ENCODE measurements at places on chromosomes 6 and 20.

DNA sequence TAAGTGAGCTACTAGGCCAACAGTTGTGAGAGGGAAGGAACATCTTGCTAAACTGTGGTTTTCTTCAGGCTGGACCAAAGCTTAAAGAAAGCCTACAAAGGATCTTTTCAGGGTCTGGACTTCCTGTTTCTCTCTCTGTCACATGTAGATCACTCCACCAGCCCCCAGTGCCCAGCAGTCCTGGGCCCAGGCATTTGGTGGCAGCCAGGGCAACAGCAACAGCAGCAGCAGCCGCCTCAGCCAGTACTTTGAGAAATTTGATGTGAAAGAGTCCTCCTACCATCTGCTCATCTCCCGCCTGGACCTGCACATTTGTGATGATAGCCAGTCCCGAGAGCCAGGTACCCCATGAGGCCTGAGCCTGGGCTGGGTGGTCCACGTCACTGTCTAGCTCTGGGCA, 44.1 kb downstream of the BLTP3A start:
- DNase-seq = no peak

DNA sequence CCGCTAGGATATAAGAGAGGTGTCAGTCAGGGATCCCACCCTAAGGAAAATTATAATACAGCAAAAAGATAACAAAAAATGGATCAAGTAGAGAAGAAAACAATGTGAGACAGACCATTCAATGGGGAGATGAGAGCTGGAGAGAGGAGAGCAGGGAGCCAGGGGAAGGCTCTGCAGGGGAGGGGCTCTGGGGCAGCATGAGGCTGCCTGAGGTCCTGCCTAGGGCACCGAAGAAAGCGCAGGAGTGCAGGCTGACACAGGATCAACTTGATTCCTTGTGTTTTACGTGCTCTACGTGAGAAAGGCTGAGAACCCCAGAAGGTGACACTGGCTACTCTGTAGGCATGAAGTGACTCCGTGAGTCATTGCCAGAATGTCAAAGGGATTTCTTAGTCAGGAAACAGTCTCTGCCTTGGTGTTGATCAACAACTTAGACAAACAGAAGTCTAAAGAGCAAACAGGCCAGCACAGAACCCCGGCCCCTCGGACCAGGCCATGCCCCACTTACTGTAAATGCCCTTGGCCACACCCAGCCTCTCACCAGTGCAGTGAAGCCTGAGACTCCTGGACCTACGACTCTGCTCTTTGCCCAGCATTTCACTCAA, 290.1 kb upstream of the PRDM1 start:
- no peak for DNase-seq

DNA sequence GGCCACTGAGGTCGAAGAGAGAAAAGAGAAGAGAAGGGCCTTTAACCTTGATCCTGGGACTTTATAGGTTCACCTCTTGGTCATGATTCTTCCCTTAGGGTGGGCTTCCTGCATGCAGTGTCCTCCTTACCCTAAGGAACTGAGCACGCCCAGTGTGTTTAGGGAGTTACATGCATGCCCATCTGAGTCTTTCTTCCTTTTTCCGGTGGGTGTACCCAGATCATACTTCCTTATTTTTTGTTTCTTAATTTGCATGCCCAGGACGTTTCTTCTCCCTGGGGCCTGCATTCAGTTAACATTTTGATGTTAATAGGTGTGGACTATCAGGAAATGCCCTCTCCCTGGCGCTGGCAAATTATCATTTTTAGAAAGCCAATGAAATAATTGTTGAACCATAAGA, 91.5 kb downstream of the HTR1B start:
- DNase-seq = no peak

DNA sequence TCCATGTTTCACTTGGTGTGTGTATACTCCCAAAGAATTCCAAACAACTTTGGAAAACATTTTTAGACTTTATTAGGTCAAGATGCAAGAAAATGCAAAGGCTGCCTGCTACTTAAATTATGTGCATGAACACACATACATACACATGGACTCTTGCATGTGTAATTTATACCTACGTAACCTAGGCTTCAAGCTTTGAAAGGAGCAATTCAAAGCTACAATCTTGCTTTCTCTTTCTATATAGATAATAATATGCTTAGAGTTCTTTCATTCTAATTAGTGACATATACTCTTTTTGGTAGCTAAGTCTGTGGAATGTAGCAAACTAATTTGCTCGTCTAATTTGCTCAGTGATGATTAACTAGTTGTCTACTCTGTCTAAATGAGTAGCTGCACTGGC, 146.5 kb downstream of the EPHA7 start:
- no peak for DNase-seq

DNA sequence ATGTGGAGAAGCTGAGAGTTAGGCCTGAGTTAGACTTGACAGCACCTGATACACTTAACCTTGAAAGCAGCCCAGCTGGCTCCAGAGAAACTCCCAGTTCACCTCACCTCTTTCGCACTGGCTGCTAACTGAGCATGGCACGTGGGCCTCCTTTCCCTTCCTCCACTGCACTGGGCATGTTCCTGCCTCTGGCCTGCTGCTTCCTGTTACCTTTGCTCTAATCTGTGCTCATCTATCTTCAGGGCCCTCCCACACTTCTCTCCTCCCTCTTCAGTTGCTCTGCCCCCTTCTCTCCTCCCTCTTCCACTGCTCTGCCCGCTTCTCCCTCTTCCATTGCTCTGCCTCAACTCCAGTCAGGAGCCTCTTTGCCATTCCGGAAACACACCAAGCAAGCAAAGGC, 13.7 kb upstream of the UBE2V1 start:
- no peak for DNase-seq

DNA sequence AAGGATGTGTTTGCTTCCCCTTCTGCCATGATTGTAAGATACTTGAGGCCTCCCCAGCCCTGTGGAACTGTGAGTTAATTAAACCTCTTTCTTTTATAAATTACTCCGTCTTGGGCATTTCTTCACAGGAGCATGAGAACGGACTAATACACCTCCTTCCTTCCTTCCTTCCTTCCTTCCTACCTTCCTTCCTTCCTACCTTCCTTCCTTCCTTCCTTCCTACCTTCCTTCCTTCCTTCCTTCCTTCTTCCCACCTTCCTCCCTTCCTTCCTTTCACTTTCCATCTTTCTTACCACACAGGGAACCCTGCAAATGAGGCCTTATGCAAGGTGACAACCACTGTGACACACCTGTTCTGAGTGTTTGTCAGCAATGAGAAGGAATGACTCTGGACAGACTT, 141.3 kb upstream of the EXOC2 start:
- DNase-seq = no peak

- DNase-seq = no peak
Observed at GRCh38 chr20:49579195-49579594, 11.3 kb upstream of the PTGIS start.
